SK-N-SH (cell line): ENCODE measurements at places on chromosomes 7 and 10.

DNA sequence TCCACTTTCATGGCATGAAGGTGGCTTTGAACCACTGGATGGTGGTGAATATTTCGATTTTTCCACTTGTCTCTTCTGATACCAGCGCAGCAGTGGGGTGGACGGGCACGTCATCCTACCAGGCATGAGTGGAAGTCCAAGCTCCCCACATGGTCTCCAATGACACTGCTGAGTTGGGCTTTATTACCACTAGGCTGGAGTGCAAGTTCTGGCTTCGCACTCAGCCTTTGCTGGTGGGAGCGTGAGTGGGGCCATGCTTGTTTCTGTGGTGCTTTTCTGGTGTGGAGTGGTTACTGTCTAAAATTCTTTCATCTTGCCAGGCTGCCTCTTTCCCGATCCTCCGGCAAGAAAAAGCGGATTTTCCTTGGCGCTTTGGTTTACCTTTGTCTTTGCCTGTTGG, 70.1 kb upstream of the SDK1 start:
- no peak for DNase-seq

DNA sequence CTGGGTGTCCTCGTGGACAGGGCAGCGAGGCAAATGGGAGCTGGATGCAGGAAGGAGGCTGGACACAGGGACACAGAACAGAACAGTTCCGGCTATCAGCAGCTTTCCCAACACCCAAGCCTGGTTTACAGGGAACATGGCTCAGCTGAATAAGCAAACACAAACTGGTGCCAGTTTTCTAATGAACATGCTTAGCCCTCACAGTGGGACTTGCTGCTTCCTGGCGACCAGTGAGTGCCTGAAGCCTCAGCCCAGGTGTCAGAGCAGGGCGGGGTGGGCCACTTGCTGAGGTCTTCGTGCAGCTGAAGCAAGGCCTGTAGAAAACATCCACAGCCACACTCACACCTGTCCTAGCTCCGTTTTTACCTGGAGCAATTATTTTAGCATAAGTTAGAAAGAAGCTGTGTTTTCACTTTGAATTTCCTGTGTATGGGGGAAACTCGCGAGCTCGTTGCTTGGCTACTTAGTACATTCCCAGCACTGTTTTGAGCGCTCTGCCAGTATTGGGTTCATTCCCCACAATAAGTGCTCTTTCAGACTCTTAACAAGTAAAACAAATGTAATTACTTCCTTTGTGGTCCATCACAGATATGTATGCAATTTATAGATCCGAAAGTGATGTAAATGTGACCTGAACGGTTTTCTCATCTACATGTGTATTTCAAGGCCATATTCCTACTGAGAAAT, 261.2 kb upstream of the SHH start:
- DNase-seq, result no peak

- no peak for DNase-seq
Observed at GRCh38 chr7:128121711-128122530, 90.7 kb upstream of the LRRC4 start.

GRCh38 chr10:29596826-29597225, 37.9 kb downstream of the SVIL start:
- no peak for DNase-seq

- no peak for DNase-seq
Observed at GRCh38 chr10:94104316-94105000, 110.7 kb downstream of the PLCE1 start.

GRCh38 chr7:28106321-28106829, 74.2 kb downstream of the JAZF1 start:
- DNase-seq, result no peak

DNA sequence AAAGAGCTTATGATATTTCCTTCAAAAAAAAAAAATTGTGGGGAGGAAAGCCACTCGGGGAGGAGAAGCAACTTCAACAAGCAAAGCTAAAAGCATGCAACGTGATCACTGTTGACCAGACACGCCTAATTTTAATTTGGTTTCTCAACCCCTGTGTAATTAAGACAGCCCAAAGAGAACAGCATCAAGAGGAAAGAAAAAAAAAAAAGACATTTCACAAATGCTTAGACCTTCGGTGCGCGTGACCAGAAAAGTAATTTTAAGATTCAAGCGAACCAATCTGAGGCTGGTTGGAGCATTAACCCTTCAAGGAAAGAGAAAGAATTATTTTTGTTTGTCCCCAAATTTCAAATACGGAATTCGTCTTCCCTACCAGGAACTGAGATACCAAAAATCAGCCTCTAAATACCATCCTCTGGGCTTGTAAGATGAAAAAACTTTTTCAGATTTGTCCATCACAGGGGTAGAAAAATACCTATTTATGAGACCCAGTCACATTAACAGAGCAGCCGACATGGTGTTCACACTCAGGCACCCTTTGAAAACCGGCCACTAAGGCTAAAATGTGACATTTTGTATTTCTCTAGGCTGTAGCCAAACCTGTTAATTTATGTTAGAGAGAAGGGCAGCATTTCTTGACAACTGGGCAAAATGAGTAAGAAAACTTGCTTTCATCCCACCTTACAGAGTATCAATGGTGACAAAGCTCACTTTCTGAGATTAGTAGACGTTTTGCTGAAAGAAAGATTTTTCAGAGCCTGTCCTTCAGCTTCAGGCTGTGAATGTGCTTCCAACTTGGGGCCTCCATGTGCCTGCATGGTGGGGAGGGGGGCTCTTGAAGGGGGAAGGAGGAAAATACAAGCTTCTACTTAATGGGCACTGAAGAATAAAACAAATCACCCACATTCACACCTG, 179.9 kb upstream of the KLF14 start:
- no peak for DNase-seq

DNA sequence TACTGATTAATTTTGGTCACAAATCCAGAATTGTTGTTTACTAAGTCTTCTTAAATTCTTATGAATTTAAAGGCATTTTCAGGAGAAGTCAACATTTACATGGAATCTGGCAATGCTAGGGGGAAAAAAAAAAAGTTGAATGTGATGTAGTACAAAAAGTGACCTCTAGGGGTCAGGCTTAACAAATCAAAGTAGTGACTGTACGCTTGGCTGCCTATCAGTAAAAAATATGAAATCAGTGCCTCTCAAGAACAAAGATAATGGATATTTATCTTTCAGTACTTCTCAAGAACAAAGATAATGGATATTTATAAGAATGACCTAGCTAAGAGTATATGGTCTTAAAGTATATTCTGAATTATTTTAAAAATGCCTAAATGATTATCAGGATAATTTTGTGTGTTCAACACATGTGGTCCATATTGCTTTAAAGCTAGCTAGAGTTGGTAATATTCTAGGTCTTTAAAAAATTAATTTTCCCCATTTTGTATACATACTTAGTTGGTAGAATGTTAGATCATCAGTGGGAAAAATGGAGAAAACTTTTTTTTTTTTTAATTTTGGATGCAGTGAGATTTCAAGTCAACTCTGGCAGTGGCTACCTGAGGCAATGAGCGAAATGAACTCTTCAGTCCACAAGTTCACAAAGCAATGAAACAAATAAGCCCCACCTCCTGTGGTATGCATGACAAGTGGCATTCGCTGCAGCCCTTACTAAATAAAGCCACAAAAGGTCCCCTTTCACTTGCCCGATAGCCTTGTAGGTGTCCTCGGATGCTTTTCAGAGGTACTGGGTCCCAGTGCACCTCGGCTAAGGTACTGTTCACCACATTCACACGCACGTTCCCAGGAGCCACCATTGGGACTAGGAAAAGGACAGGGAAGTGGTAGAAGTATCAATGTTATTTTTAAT, 51.2 kb upstream of the LAMB4 start:
- DNase-seq, result peak; percentile 57

DNA sequence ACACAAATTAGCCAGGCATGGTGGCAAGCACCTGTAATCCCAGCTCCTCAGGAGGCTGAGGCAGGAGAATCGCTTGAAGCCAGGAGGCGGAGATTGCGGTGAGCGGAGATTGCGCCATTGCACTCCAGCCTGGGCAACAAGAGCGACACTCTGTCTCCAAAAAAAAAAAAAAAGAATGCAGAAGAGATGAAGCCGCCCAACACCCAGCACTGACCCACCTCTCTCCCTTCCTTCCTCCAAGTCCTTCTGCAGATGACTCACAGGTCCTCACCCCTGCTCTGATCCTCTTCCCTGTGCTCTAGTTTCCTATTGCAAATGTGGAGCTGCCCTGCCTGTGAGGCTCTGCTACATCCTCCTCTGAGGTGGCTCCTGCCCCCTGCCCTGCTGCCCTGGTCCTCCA, 22.0 kb upstream of the OPALIN start:
- DNase-seq, result no peak

DNA sequence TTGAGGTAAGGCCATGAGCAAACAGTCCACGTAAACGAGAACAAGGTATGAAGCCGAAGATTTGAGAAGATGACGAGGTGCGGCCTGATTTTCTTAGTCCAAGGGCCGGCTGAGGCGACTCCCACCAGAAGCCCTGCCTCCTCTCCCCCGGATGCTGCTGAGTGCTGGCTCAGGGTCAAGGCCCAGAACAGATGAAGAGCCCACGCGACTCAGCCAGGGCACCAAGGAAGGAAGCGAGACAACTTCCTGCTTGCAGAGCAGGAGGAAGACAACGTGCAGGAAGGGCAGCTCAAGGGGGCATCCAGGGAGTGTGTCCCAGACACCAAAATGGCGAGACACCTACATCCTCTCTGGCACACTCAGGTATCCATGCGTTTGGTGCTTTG, 99.5 kb downstream of the CYTH3 start:
- no peak for DNase-seq

DNA sequence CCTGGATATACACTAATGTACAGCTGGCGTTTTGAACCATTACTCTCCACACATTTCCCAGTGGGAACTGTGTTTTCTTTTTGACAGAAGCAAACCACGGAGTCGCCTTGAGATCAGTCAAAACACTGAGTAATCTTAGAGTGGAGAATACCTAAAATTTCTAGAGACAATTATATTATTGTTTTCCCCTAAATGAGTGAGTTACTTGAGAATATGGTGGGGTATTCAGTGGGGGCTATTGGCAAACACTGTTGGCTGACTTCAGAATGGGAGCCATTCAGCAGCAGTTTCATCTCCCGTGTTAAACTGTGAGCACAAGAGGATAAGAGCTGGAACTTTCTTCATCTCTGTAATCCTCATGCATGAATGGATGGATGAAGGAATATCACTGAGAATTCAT, 6.2 kb downstream of the IL2RA start:
- DNase-seq, result no peak

- no peak for DNase-seq
Observed at GRCh38 chr10:1610986-1611770, 126.1 kb downstream of the ADARB2 start.

GRCh38 chr10:104648421-104648820, 7.3 kb downstream of the SORCS3 start:
- DNase-seq, result no peak

DNA sequence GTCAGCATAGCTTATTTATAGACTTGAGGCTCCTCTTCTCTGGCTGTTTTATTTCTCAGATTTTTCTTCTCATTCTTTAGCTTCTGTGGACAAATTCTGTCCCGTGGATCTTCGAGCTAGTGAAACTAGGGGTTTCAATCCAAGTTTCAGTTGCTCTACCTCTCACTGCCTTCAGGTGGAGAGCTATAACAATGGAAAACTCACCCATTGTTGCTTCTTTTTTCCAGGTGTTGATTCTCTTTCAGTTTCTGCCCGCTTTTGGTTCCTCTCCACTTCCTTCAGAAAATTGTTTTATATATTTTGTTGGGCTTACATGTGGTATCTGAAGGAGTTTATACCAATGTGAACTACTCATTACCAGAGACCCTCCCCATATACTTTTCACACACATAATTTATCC, 266.1 kb downstream of the TCF7L2 start:
- DNase-seq, result no peak

- DNase-seq, result no peak
Observed at GRCh38 chr10:35735412-35735811, 93.3 kb upstream of the FZD8 start.

GRCh38 chr10:80195046-80195574, 10.2 kb downstream of the ANXA11 start:
- DNase-seq, result no peak

DNA sequence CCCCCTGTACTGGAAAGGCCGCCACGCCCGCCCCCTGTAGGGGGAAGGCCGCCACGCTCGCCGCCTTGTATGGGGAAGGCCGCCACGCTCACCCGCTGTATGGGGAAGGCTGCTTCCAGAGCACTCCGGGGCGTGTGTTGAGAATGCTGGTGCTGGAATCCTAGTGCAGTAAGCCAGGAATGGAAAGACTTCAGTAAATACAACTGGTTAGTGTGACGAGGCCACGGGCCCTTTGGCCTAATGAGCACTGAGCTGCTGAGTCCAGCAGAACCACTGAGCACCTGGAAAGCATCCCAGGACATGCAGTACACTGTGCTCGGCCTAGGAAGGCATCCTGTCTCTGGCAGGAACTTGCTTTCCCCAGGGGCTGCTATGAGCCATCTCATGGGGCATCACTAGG, 398.9 kb downstream of the PTPRN2 start:
- no peak for DNase-seq

DNA sequence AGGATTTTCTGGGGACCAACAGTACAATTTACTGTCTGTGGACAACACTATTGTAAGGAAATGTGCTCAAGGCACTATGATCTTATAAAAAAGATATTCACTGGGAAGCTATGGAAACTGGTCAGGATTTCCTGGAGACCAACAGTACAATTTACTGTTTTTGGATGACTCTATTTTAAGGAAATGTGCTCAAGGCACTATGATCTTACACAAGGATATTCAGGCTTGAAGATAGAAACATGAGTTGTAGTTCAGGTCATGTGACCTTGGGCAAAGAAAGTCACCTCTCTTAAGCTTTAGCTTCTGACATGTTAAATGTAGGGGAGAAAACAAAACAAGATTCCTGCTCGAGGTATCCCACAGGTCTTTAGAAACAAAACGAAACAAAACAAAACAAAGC, 1.7 kb upstream of the ITPRID1 start:
- no peak for DNase-seq

DNA sequence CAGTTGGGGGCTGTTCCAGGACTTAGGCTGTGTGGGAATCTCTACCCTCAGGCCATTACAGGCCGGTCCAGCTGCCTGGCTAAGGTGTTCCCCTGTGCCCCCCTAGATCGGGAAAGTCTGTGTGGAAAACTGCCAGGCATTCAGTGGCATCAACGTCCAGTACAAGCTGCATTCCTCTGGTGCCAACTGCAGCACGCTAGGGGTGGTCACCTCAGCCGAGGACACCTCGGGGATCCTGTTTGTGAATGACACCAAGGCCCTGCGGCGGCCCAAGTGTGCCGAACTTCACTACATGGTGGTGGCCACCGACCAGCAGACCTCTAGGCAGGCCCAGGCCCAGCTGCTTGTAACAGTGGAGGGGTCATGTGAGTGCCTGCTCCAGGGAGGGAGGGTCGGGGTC, 27.1 kb upstream of the CSGALNACT2 start:
- no peak for DNase-seq

DNA sequence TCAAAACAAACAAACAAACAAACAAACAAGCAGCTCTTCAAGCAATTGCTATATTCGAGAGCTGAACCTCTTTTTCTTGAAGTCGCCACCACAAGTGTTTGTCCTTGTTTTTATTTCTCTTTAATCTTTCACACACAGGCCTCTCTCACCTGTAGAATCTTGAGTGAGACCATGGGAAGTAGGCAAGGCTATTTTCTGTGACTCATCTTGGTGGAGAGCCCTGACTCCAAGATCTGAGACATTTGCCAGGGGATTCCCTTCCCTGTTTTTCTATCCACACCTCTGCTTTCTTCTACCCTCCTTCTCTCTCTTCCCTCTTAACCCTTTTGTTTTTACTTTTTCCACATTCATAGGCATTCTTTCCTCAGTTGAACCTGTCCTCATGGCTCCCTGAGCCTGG, 8.0 kb upstream of the TAS2R60 start:
- DNase-seq, result no peak
